ENCODE measurements at places on chromosomes 2 and 18.
A peak's percentile ranks its signal among the peaks of the same experiment; 100 is the strongest.

DNA sequence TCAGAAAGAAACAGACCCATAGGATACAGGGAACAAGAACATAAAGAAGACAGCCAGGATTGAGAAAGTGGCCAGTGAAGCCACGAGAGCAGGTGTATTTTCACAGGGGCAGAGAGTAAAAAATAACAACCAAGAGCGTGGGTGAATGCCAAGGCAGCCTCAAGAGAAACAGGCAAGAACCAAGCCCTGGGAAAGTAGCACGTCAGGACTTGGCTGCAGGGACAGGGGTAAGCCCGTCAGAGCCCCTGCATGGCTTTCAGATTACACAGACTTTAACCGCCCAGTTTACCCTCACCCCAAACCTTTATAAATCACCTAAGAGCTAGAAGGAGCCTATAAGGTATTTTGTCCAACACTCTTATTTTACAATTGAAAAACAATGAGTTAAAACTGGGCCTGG, 43.7 kb downstream of the ARL4C start:
- no peak for DNase-seq

- no peak for DNase-seq
Measured at GRCh38 chr18:55161916-55162315, 202.7 kb upstream of the CCDC68 start.

- DNase-seq, result no peak
Measured at GRCh38 chr2:71462056-71462605, 8.8 kb downstream of the DYSF start.

DNA sequence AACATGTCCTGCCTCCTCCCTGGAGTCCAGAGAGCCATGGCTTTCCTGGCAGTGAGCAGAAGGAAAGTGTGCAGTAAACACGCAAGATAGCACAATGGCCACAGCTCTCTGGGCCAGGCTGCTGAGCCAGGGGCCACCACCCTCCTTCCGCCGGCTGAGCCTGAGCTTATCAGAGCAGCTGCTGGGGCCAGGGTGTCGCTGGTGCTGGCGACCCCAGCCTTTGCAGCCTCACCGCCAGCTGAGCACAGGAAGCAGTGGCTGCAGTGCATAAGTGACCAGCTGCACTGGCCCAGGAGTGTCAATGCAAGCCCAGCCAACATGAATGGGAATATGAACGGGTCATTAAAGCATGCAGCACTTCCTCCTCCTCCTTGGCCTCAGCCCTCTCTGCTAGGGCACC, 172.0 kb downstream of the ZFP36L2 start:
- no peak for DNase-seq

DNA sequence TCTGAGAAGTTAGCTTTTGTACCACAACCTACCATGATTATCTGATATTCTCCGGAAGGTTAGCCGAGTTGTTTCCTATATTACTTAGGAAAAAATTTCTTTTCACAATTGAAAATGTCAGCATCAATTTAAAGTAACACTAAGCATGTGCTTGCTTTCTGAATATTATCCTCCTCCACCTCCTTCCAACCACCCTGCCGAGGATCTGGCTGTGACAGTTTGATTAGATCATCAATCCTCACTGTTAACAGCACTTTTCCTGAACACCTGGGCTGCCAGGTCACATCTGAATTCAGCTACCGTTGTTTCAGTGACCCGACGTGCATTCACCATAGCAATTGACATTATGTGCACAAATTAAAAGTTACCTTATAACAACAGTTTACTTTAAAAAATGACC, 207.0 kb downstream of the ZNF407 start:
- no peak for DNase-seq

- no peak for DNase-seq
Measured at GRCh38 chr2:181164699-181165098, 184.3 kb downstream of the UBE2E3 start.

DNA sequence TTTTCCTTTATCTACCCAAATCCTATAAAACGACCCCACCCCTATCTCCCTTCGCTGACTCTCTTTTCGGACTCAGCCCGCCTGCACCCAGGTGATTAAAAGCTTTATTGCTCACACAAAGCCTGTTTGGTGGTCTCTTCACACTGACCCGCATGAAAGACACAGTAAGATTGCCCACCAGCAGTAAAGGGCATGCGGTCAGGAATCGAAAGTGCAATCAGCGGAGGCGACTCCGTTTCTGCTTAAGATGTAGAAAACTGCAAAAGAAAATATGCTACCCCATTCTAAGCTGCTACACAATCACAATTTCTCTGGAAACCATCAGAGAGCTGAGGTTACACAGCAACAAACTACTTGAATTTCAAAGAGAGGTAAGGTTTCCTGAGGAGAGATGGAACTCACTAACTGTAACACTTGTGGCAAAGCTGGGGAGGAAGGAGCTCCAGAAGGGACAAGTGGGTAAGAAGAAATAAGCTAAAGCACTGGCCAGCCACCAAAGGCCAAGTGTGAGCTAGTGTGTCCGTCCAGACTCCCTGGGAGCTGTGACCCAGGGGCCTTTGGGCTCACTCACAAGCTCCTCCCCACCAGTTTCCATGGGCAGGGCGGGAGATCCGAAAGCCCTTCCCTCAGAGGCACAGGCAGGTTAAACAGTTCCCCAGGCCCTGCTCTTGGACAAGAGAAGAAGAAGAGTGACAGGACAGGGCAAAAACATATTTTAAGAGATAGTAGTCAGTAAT, 72.8 kb upstream of the TGFA start:
- DNase-seq, result no peak

DNA sequence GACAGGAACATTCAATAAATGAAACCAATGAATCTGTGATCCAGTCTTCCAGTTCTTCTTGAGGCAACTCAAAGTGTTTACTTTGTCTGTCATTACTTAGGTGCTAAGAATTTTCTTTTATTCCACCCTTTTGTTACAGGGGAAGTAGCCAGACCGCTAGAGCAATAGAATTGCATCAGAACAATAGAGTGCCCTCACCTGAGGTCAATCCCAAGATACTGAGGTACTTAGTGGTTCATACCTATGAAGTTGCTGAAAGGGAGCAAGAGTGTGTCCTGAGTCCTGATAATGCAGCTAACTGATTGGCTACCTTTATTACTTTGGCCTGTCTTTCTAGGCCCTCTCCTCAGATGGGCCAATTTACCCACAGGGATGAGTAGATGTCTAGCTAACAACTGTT, 359.4 kb upstream of the KCNH7 start:
- DNase-seq, result no peak

DNA sequence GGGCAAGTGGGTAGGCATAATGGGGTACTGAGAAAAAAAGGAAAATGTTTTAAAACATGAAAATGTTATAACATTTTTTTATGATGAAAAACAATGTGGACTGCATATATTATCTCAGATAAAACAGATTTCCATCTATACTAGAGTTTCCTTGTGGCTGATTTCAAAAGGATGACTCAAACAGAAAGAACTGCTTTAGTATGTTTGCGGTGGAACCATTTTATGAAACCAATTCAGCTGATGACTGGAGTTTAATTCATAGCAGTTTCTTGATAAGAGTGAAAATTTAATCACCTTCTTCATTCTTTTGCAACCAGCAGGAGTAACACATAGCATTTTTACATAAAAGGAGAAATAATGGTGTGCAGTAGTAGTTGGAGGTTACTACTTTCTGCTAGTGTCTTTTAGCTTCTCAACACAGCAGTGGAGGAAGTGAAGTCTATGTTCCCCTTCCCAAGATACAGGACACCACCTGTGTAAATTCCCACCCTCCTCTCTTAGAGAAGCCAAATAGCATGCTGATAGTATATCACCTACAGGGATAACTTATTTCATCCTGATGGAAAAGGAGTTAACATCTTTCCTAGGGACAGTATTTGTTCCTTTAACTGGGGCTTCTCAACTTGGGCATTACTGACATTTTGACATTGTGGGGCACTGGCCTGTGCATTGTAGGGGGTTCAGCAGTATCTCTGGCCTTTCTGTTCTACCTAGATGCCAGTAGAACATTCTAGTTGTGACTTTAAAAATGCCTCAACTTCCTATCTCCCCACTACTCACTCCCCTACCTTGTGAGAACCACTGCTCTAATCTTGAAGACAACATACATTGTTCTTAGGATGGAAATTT, 29.9 kb downstream of the PELI1 start:
- peak; percentile 57 for DNase-seq

DNA sequence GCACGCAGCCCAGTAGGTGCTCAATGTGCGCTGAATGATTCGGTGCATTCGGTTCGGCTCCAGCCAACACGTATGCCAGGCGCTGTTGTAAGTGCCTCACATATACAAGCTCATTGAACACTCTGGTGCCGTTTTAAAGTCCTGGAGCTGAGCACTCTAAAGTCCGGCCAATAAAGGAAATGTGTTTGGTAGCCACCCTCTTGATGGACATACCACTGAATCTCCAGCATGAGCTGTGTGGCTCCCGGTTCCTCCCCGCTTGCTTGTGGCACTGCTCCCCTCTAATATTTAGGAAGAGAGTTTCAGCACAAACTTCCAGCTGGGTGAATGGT, 112.1 kb downstream of the MCFD2 start:
- no peak for DNase-seq

DNA sequence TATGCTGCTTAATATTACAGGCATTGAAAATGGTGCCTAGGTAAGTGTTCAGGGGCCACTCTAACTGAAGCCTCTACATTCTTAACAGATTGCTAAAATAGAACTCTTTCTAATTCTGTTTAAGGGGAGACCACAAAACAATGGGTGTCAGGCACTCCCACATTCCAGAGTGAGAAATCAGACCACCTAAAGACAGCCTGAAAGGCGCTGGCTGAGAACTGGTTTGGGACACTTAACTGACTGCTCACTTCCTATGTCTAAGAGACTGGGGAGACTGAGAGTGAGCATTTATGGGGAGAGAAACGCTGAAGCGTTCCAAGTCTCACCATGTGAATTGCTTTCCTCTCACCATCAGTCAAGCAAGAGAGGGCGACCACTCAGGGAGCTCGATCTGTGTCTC, 108.8 kb upstream of the ITGB6 start:
- DNase-seq, result no peak

- DNase-seq, result no peak
Measured at GRCh38 chr2:45458909-45459563, 152.0 kb downstream of the SRBD1 start.
